CD4-positive, alpha-beta T cell treated with Interleukin-1 beta for 1 hour (primary cell): ENCODE measurements at places on chromosomes 3 and 15.

DNA sequence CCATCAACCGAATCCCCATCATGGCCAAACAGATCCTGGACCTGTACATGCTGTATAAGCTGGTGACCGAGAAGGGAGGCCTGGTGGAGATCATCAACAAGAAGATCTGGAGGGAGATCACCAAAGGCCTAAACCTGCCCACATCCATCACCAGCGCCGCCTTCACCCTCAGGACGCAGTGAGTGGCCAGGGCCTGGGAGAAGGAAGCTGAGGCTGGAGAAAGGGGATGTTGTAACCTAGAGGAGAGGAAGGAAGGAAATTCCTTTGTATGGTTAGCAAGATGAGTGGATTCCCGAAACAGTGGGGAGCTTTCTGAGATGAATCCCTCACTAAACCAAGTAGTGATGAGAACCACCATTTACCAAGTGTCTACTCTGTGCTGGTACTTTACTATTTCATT lies 25.8 kb upstream of the CLK3 start:
- DNase-seq = no peak

DNA sequence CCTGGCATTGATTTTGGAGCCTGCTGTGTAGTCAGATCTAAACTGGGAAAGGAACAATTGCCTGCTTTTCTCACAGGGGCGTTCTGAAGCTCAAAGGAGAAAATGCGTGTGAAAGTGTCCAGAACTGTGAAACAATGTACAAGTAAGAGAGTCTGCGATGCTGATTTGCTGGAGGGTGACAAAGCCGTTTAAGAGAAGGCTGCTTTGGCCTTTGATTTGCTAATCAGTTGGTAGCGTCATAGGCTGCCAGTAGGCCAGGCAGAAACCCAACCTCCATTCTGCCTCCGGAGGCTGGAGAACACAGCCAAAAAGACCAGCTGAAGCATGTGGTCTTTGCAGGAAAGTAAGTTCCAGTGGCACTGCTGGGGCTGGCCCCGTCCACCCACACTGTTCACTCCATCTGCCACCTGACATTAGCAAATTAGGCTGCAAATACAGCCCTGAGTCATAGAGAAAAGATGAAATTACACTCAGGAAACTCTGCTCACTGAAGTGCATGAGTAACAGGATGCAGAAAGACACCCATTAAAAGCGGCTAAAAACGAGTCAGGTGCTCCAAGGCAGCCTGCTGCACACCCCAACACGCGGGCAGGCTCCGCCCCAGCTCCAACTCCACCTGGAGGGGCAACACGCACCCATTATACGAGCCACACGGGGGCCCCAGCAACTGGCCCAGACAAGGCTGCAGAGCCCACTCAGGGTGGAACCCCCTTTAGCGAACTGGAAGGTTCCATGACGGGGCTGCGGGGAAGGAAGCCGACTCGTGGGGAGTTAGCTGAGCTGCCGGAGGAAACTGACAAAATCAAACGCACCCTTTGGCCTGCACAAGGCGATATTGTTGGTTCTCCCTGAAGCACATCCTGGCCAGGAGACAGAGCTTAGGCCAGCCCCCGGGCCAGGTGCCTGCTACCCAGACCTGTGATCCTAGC lies 31.6 kb downstream of the ZDHHC19 start:
- DNase-seq = peak; percentile 86

DNA sequence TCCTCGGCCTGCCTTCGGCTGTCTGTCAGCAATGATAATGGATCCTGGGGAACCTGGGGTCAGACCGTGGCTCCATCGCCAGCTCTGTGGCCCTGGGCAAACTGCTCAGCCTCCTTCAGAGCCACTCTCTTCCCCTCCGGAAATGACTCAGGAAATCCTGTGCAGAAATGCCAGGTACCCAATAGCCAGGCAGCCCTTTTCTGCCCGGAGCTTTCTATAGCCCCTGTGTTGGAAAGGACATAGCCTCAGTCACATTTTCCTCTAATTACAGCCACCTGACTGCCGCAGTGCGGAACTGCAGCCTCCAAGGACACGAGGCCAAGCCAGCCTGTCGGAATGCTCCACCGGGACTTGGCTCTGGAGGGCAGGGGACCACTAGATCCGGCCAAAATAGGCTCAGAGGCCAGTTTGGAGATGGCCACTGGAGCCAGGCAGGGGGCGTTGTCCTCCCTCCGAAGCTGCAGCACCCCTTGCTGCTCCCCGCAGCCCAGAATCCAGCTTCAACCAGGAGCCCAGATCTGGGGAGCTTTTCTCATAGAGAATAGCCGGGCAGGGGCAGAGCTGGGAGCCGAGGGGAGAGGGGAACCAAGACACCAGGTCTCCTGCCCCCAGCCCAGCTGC lies 11.6 kb upstream of the ZXDC start:
- DNase-seq = no peak

- no peak for DNase-seq
Measured at GRCh38 chr3:152396867-152397266, 128.1 kb downstream of the MBNL1 start.
